ENCODE measurements at places on chromosomes 5 and 9. TPM values are rescaled to one million over a fixed set of nuclear protein-coding genes. Genes with fewer than 3 reads are reported as not detected.

The PIGO gene
- total RNA-seq: 35.2 TPM

GRCh38 chr5:67434466-67434865, 237.9 kb upstream of the CD180 start:
- DNase-seq: no peak

DNA sequence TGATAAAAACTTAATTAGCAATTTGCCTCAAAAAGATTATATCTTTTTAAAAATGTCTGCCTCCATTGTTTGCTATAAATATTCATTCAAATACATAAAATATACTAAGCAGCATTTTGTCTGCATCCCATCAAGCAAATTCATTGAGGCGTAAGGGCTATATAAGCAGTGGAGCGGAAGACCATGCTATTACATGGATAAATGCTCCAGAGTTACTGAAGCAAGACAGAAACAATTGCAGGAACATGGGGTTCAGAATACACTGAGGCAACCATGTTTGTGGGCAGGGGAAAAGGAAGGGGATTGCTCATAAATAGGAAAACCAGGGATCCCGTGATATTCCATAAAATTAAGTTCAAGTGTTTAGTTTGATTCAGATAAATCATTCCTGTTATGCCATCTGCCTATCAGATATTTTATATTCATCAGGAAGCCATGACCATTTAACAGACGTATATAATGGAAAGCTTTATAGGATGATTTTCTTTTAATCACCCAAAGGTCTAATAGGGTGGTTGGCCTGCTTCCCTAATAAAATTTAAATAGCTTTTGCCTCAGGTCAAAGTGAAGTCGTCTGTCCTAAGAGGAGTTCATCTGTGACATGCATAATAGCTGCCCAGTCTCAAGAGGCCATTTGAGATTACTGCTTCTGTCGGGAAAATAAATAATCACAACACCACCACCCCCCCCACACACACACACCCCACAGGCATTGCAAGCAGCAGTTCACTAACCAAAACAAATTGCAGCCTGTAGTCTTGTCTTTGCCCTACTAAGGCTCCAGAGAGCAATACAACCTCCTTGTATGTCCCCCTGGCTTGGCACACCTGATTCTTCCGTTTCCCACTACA, 105.2 kb downstream of the RASEF start:
- DNase-seq: no peak

GRCh38 chr9:35609820-35610163, 4.7 kb downstream of the TESK1 start:
- no peak for DNase-seq

DNA sequence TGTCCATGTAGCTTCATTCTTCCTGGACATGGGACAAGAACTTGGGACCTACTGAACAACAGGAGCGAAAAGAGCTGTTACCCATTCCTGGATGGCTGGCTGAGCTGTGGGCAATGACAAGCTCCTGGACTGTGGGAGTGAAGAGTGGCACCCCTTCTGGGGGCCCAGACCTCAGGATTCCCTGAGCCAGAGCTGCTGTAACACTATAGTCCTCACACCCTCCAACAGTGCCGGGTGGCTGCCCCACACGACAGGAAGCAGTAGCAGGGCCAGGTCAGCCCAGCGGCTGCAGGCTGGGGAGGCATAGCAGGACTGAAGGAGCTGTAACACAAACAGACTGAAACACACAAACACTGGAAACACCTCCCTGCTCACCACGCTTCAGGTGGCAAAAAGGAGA, 169.7 kb upstream of the IRX2 start:
- no peak for DNase-seq

The CCDC69 gene
- 53.4 TPM for total RNA-seq

GRCh38 chr5:117249086-117249815, 674.6 kb upstream of the SEMA6A start:
- no peak for DNase-seq

DNA sequence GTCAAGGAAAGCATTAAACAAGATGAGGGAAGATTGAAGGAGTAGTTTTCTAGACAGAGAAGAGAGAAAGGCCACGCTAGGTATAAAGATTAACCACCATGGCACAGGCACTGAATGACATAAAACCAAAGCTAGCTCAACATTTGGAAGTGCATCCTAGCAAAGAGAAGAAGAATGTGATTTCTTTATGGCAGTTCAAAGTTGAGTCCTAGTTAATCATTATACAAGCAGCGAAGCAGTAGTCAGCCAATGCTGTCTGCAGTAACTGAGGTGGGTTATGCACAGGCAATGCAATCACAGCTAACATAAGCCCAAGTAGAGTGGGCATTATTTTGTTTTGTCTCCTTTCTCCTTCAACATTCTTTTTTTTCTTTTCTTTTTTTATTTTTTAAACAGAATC, 24.0 kb upstream of the ANKRD31 start:
- no peak for DNase-seq

The FRRS1L gene
- total RNA-seq: 11.0 TPM

The RLN2 gene
- total RNA-seq: 0.55 TPM

DNA sequence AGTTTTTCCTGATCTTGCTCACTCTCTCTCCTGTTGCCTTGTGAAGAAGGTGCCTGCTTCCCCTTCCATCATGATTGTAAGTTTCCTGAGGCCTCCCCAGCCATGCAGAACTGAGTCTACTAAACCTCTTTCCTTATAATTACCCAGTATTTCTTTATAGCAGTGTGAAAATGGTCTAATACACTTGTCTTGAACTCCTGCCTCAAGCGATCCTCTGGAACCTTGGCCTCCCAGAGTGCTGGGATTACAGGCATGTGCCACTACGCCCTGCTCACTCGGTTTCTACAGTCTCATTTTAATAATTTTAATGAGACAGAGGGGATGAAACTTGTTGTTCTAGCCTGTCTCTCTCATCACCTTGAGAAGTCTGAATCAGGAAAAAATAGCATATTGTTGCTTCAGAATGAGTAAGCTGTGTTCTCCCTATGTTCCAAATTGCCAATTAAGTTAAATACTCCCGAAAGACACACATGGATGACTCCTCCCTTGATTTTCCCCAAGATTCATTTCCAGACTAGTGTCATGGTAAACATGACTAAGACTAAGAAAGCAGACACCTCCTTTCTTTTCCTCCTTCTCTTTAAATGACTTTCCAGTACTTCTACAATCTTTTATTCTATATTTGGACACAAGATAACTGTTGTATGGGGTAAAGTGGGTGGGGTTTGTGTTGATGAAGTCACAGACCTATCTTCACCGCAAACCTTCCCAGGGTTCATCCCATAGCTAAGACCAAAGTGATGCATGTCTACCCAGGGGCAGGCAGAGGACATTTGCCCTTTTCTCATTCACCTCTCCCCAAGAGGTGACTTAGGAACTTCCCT, 7.8 kb upstream of the DNAJC18 start:
- no peak for DNase-seq

The IRX4 gene
- total RNA-seq: not detected

DNA sequence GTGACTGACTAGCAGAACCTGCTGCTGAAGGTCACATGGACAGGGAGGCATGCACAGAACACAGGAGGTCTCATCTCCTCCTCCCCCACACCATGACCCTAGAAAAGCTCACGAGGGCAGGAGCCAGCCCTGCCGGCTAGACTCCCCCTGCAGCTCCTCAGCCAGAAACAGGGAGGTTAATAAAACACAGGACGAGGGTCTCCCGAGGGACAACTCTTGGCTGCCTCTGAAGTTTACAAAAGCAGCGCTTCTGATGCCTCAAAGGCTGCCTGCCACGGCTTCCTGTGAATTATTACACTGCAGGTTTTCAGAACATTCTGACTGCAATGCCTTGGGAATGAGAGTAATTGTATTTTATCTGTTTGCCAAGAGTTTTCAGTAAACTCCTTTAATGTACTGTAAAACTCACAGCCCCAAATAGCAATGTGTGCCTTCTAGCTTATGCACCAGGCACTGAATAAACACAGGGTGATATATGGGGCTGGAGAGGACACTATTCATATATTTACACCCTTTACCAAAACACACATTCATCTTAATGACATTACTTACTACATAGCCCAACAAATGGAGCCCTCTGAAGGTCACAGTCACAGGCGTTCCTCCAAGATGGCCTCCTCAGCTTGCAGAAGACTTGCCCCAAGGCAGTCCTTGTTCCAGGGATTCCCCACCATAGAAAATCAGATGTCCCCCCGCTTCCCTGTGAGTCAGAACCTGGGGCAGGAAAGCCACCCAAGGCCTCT, 83.7 kb downstream of the C5orf15 start:
- no peak for DNase-seq

GRCh38 chr9:589723-590122, 251.8 kb upstream of the DMRT1 start:
- DNase-seq: no peak

DNA sequence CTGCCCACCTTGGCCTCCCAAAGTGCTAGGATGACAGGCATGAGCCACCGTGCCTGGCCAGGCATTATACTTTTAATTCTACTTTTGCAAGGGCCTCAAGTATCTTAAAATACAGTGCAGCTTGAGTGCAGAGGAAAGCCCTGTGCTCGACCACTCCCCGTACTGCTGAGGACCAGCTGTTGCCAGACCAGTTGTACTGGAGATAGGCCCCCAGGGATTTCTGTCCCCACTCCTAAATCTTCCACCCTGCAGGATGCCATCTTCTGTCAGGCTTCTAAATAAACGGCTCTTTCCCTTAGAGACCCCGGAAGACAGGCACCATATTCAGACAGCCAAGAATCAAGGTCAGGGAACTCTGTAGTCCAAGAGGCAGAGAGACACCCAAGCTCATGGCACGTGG, 16.6 kb upstream of the PSMD5 start:
- DNase-seq: no peak

- no peak for DNase-seq
Measured at GRCh38 chr5:111655169-111655924, 101.6 kb downstream of the NREP start.

The IFNA2 gene
- total RNA-seq: not detected

DNA sequence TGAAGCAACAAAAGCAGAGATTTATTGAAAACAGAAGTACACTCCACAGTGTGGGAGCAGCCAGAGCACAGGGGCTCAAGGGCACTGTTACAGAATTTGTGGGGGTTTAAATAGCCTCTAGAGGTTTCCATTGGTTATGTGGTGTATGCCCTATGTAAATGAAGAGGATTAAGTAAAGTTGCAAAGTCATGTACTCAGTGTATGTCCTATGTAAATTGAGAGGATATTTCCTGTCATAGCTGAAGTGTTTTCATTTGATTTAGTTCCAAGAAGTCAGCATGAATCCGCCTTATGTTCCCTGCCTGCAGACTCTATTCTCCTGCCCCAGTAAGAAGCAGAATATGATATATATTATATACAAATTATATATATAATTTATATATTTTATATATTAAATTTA, 966.0 kb upstream of the COX7C start:
- no peak for DNase-seq

GRCh38 chr5:88707216-88707965, 175.6 kb downstream of the MEF2C start:
- no peak for DNase-seq

The NR2F1-AS1 gene
- total RNA-seq: 18.8 TPM

DNA sequence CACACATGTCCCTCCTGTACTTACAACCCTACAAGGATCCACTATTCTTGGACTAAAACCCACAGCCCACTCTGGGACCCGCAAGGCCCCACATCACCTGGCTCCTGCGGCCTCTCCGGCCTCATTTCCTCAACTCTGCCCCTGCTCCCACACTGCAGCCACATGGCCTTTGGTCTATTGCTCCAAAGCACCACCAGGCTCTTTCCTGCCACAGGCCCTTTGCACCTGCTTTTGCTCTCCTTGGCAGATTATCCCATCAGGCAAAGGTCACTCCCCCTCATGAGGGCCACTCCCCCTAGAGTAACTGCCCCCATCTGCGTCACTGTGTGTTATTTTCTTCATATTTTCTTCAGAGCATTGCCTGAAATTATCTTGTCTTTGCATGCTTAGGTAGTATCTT, 26.1 kb upstream of the CPLX2 start:
- DNase-seq: no peak

DNA sequence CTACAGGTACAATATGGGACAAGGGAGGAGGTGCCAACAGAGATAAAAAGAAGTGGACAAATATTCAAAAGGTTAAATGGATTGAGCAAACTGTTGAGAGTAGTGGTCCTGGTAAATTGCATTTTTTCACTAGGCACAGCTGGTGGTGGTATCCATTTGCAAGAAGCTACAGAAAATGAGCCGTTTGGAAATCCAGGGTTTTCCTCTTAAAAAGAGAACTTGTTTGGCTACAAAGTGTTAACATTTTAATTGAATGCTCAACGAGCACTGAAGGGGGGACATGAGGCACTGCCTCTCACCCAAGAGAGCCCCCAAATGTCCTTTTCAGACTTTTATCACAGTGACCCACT, 491 bp upstream of the ZCCHC9 start:
- DNase-seq: no peak

DNA sequence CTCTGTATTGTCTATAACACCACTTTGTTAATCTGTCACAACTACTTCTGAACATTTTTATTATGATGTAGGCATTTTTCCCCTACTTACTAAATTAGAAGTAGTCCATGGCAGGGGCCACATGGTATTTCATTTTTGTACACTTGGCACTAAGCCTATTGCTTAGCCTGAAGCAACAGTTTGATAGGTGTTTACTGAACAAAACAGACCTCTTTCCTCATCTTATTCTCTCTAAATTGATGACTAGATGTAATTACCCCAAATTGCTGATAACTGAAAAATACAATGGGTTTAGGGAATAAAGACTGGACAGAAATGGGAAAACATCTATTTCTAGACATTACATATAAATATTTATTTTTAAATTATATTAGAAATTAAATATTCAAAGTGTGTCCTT, 633.8 kb downstream of the SLCO4C1 start:
- no peak for DNase-seq

DNA sequence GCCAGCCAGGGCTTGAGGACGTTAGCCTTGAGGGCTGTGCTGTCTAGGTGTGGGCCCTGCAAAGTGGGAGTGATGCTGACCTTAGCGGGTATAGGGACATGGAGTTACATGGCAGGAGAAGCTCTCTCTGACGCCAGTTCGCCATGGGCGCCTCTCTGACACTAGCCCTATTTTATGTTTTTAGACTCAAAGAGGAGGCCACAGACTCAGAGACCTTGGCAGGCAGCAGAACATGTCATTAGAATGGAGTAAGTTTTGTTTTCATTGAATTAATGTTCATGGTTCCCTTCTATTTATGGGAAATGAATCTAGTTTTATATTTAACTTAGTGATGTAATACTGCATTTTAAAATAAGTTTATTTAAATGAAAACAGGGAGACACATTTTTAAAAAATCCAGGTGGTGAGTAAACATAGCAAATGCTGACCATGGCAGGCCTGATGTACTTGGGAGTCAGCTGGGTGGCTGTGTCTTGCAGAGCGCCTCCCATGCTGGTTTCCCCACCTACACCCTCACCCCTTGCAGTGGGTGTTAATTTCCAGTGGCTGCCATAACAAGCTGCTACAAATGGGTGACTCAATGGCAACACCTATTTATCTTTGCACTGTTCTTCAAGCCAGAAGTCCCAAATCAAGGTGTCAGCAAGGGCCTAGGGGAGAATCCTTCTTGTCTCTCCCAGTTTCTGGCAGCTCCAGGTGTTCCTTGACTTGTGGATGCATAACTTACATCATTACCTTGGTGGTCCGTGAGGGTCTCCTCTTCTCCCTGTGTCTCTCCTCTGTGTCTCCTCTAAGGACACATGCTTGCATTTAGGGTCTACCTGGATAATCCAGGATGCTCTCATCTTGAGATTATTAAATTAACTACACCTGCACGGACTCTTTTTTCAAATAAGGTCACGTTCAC, 25.6 kb upstream of the GFPT2 start:
- no peak for DNase-seq

All from ureter (tissue), 1 donor.